ENCODE measurements at places on chromosomes 7 and 10.

DNA sequence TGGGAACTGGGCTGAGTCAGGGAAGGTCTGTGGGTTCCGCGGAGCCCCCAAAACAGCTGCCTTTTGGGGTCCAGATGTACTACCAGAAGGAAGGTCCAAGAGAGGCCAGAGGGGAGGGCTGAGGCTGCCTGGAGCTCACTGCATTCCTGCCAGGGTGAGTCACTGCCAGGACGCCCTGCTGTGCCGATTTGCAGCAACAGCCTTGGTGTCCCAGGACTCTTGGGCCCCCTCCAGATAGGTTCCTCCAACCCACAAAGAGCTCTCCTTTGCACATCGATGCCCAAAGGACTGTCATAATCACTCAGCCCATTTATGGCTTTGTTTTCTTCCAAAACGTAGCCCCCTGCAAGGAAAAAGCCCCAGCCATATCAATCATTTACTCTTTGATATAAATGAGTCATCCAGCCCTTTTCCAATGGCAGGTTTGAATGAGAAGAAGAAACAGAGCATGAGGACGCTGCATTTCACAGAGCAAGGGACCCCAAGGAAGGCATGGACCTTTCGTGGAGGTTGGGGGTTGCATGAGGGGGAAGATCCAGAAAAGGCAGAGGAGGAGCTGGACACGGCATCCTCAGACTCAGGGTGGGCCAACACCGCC lies 32.2 kb upstream of the COL13A1 start:
- no peak for DNase-seq

DNA sequence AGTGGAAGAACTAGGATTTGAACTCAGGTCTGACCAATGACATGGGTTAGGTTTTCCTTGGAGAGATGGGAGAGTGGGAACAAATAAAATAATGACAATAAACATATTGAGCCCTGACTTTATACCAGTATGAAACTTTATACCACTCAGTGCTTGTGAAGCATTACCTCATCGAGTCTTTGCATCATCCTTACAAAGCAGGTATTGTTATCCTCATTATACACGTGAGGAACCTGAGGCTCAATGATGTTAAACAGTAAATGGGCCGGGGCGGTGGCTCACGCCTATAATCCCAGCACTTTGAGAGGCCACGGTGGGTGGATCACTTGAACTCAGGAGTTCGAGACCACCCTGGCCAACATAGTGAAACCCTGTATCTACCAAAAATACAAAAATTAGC lies 47.7 kb downstream of the HHEX start:
- no peak for DNase-seq

GRCh38 chr7:55019691-55020465 lies 1.1 kb downstream of the EGFR start:
- peak; percentile 75 for DNase-seq

GRCh38 chr10:20407357-20407756 lies 489.8 kb downstream of the NEBL start:
- DNase-seq: no peak

GRCh38 chr10:132787495-132788179 lies 1.7 kb upstream of the NKX6-2 start:
- DNase-seq: peak; percentile 68

- no peak for DNase-seq
These were observed 1.2 kb downstream of the PARP12 start for GRCh38 chr7:140061607-140061930.

DNA sequence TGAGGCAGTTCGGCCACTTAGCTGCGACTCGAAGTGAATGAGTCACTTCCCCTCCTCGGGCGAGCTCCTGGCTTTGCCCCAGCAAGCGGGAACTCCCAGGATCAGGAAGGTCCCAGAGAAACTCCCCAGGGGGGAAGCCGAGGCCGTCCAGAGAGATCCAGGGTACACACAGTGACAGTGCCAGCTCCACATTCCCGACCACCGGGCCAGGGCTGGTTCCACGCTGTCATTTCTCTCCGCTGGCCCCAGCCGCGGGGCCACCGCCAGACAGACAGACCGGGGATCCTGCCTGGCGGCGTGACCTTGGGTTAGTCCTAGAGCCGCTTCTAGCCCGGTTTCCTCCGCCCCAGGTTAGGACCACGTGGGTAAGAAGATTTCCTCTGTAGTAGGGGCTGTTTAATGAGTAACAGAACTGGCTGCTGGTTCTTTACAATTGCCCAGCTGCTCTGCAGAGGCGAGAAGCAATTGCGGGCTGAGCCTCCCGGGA lies 463 bp upstream of the UPP1 start:
- no peak for DNase-seq

- no peak for DNase-seq
These were observed 75.9 kb upstream of the SP8 start for GRCh38 chr7:20862554-20862953.

GRCh38 chr10:125116041-125116649 lies 44.2 kb downstream of the CTBP2 start:
- no peak for DNase-seq

Measured in SK-N-SH (cell line).